ENCODE measurements at places on chromosomes 4 and X.

GRCh38 chr4:147493307-147493706 lies 12.4 kb downstream of the EDNRA start:
- DNase-seq = no peak

GRCh38 chrX:23731951-23732350 lies 11.1 kb downstream of the ACOT9 start:
- DNase-seq = no peak

DNA sequence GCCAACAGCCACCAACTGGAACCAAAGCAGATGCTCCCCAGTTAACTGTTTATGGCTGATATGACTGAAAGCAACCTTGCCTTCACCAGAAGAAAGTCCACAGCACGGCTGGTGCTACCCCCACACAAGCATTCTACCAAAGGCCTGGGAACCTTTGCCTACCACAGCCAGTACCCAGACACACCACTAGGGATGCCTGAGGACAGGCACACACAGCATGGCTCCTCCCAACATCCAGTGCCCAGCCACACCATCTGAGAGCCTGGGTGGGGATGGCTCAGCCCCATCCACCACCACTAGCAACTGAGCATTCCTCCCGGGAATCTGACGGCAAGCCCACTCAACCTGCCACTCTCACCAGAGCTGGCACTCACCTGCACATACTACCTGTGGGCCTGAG lies 178.6 kb downstream of the SLC7A11 start:
- no peak for DNase-seq

DNA sequence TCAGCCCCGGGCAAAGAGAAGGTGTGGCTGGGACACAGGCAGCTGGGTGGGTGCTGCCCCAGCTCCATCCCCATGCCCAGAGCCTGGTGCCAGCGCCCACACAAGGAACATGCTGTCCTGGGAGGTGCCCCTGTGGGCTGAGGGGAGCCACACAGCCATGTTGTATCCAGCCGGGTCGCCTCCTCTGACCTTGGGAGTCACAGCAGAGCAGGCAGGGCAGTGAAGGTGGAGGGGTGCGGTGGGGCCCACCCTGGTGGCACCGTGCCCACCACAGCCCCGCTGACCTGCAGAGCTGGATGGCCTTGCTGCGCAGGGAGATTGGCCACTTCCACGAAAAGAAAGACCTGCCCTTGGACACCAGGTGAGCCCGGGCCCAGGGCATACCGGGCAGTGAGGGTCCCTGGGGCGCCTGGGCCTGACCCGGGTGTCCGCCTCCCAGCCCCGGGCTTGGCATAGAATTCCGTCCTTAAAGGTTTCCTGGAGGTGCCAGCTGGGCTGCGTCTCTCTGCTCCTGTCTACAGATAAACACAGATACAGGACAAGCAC lies 18.7 kb upstream of the ADD1 start:
- peak; percentile 56 for DNase-seq

GRCh38 chr4:1206299-1207156 lies 34.1 kb upstream of the SPON2 start:
- peak; percentile 60 for DNase-seq

DNA sequence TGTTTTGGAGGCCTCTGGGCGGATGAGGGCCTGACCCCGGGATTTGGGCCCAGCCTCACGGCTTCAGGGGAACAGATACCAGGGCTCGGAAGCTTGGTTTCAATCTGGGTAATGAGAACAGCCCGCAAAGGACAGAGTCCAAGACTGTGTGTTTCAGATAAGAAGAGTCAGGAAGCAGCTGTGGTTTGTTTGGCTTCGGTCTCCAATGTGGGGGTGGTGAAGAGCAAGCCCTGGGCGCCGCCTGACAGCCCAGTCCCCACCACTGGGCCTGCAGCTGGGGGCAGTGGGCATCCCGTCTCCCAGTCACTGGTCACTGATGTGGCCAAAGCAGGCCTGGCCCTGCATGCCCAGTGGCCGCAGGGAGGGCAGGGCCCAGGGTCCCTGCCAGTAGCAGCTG lies 9.1 kb downstream of the WFS1 start:
- DNase-seq = no peak

DNA sequence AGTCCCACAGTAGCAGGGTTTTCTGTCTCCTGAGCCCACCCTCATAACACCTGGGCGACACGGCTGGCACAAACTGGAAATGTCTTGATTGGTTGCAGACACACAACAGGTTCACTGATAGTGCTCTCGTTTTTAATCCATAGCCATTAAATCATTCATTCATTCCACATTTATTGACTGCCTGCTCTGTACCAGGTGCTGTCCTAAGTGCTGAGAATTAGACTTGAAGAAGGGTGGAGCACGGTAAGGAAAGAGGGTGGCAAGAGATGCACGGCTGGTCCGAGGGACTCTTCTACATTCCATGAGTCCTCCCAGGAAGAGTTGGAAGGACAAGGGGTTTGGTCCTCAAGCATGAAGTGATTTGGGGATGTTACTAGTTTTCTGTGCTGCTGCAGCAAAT lies 100.0 kb downstream of the RELL1 start:
- no peak for DNase-seq

DNA sequence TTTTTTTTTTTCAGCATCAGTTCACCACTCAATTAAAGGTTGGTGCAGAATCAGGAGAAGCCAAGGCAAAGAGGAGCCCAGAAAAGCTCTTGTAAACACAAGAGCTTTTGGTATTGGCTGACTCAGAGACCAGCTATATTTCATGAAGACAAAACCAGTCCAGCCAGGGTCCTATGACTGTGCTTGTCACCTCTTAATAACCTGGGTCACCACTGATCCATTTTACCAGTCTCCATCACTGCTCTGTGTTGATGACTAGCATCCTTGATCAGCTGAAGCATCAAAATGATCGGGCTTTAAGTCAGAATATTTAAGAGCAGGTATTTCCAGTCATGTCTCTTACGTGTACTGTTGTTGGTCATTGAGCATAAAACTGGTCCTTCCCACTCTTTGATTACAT lies 237.9 kb downstream of the PACRGL start:
- DNase-seq = no peak

DNA sequence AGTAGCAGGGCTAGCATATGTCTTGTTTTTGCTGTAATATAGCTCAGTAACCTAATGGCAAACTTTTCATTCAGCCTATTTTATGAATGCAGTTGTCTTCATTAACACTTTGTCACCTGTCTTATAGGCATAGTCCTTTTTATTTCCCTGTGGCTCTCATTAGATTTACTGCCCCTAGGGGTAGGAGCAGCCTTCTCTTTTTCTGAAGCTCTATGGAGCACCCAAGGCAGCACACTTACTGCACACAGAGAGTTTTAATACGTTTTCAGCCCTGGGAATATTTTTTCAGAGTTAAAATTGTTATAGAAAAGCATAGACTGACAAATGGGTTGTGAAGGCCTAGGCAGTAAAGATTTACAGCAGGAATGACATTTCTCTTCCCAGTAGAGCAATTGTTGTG lies 406.8 kb downstream of the TMA16 start:
- no peak for DNase-seq

- no peak for DNase-seq
Measured at GRCh38 chr4:55397520-55398321, 2.0 kb downstream of the TMEM165 start.

- peak; percentile 63 for DNase-seq
Measured at GRCh38 chr4:2366252-2367192, 51.9 kb downstream of the ZFYVE28 start.
